ENCODE measurements at places on chromosomes 5 and 9. TPM values are rescaled to one million over a fixed set of nuclear protein-coding genes. Genes with fewer than 3 reads are reported as not detected.

Gene SOX30
- polyA plus RNA-seq = 0.02 TPM

Gene ALDOB
- 0.28 TPM for polyA plus RNA-seq

Gene VCAN
- polyA plus RNA-seq = 5.4 TPM

Gene FCN2
- 0.38 TPM for polyA plus RNA-seq

Gene FOXD4L5
- not detected for polyA plus RNA-seq

Data from spleen (tissue), 13 donors.